ENCODE measurements at places on chromosomes 6 and 20.

- no peak for DNase-seq
Measured at GRCh38 chr6:134003542-134003951, 48.9 kb downstream of the SLC2A12 start.

DNA sequence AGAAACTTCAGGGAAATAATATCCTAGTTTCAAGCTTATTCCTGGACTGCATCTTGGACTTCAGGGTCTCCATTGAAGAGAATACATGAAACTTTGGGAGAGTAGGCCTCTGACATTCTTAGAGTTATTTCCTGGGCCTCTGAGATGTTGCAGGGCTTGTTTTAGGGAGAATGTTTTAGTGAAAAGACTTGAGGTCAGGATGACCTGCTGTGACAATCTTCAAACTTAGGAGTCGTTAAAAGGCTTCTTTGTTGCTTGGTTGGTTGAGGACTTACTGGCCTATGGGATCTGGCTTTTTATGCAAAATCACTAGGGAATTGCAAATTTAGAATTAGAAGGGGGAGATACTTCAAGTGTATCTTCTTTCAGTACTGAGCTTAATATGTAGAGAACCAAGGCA lies 613.2 kb upstream of the FLRT3 start:
- no peak for DNase-seq

DNA sequence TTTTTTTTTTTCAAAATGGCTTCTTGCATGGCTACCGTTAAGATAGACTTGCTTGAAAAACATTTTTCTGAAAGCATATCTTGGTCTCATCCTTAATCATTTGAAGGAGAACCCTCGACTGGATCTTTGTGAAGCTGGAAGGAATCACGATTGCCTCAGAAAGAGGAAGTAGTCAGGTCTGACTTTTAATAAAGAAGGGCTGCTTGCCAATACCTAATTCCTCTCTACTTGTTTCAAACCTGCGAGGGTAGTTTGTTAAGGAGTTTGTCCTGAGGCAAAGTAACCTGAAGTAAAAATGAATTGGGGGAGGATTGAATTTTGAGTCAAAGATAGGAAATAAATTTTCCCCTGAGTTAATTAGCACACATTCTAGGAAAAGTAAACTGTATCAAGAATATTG lies 288.1 kb upstream of the MAP3K7 start:
- no peak for DNase-seq

DNA sequence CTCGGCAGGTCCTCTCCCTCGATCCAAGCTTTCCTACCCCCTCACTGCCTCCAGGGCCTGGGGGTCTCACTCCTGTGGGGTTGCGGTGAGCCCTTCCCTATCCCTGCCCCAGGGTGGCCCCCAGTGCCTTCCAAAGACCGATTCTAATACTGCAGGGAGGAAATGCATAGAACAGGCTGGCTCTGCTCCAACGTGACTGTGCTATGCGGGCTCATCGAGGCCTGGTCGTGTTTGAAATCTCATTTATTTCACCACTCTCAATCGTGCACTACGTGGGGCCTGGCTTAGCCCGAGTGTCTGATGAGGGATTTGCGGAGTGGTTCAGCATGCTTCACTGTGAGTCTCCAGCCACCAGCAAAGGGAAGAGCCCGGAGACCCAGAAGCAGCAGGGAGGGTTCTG lies 60.9 kb downstream of the CDH4 start:
- no peak for DNase-seq

DNA sequence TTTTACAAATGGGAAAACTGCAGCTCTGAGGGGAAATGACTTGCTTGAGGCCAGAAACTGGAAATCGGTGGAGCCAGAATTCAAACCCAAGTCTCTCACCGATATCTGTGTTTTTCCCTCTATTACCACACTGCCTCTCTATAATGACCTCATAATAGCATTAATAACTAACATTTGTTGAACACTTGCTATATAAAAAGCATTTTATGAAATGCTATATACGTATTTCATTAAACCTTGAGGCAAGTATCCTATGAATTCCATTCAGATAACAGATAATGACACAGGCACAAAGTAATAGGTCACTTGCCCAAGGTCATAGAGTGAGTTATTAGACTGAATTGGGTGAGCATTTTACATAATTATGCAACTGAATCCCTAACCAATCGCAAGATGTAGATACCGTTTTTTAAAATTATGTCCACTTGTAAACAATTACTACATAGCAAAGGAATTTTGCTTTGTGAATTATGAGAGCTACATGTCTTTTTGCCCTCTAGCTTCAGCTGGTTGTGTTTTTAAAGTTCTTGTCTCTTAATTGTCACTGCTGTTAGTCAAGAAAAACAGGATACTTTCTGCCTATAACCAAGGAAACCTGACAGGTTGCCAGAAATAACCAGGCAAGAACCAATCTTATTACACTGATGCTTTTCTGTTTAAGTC lies 4.7 kb downstream of the DSN1 start:
- no peak for DNase-seq

DNA sequence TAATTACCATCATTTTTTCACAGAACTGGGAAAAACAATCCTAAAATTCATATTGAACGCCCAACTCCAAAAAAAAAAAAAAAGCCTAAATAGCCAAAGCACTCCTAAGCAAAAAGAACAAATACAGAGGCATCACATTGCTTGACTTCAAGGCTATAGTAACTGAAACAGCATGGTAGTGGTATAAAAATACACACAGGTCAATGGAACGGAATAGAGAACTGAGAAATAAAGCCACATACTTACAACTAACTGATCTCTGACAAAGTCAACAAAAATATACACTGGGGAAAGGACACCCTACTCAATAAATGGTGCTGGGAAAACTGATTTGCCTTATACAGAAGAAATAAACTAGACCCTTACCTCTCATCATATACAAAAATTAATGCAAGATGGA lies 89.6 kb downstream of the MRAP2 start:
- no peak for DNase-seq

- DNase-seq, result peak; percentile 68
Measured at GRCh38 chr20:22339091-22339881, 245.1 kb downstream of the FOXA2 start.

GRCh38 chr6:168239044-168239773 lies 80.4 kb downstream of the DACT2 start:
- no peak for DNase-seq

DNA sequence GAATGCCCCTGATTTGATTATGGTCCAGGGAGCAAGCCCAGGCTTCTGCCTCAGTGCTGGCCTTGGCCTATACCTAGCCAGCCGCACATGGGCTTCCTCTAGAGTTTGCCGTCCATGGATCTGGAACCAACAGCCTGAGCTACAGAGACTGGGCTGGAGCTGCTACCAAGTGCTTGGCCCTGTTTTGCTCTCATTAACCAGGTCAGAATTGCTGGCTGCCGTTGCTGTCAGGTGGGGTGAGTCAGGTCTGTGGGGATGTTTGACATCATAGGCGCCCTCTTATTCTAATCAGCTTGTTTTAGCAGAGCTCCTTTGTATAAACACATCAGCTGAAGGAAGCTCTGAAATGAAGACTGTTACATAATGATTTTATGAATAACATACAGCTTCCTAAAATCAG lies 83.1 kb upstream of the PHACTR2 start:
- no peak for DNase-seq

DNA sequence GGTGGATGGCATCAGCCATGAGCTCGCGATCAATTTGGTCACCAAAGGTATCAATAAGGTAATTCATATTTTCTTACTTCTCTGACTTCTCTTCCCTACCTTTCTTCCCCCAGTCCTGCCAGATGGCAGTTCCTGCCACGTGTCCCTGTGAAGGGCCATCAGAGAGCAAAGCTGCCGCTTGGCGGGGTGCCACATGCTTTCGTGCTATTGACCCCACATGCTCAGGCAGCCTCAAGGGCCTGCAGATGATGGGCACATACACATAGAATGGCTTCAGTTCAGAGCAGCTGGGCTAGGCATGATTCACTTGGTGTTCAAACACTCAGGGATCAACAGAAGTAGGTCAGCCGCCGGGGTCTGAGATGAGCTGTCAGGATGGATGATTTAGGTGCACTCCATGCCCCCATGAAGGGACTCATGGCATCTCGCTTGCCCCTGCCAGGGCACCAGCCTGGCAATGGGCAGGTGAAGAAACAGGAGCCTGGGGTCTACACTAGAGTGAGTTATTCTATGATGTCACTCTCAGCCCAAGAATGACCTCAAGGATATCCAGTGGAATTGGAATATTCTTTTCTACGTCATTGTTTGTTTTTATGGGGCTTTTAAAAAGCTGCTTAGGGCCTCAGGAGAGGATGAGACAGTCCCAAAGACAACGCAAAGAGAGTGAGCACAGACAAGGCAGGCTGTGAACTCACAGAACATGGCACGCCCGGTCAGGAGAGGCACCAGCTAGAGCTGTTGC lies 25.5 kb downstream of the BANF2 start:
- DNase-seq, result no peak

DNA sequence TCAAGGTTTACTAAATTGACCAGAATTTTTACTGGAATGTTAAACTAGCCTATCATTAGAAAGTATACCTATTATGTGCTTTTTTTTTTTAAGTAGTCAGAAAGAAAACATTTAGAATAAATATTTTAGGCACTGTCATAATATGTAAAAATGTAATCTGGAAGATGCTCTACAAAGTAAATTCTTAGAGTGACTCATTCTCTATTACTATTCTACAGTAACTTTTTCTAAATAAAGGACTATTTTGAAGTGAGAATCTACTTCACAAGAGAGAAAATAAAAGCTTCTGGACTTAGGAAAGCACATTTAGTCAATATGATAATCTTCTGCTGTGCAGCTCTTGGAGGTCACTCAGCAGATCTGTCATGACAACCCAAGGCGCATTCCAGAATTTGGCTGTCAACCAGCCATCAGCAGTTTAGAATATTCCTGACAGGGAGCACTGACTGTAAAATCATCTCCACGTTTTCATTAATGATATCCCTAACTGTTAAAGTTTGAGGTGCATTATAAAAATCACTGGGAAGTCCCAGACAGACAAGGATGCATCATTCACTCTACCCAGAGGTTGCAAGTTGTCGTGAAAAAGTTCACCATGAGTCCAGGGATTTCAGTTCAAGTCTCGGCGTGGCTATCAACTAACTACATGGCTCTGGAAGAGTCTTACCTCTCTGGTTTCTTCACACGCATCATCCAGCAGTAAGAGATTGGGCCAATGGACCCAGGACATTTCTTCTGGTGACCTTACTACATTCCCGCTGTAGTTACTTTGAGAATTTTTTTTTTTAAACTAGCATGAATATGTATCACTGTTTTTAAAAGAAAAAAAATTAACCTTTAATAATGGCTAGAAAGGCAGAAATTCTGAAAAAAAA lies 374.9 kb downstream of the GJA1 start:
- DNase-seq, result no peak

- DNase-seq, result no peak
Measured at GRCh38 chr20:36468149-36469000, 72.9 kb upstream of the MYL9 start.

DNA sequence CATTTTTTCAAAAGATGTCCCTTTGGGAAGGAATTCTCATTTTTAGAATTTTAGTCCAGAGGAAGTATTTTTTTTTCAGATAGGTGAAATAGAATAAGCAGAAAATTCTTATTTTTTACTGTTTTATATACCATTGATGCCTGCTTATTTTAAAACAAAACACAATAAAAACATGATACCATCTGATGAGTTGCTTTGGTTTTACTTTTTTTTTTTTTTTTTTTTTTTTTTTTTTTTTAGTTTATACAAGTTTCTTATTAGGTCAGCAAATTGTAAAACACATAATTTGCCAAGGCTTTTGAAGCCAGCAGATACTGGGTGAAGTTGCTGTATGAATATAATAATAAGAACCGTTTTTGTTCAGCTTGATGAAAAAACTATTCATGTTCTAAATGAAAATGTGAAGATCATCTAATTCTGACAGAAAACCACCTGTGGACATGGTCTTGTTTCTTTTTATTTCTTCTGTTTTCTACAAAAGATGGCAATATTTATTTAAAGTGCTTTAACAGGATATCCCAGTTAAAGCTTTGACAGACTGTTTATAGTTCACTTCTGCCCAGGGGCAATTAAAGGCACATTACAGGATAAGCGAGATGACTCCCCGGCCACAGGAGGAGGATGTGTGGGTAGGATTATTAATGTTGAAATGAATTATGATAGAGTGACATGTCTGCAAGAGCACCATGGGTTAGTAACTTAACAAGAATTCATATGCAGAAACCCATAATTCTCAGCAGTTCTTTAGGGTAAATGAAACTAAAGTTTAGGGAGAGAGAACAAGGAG lies 31.1 kb downstream of the MYB start:
- no peak for DNase-seq

DNA sequence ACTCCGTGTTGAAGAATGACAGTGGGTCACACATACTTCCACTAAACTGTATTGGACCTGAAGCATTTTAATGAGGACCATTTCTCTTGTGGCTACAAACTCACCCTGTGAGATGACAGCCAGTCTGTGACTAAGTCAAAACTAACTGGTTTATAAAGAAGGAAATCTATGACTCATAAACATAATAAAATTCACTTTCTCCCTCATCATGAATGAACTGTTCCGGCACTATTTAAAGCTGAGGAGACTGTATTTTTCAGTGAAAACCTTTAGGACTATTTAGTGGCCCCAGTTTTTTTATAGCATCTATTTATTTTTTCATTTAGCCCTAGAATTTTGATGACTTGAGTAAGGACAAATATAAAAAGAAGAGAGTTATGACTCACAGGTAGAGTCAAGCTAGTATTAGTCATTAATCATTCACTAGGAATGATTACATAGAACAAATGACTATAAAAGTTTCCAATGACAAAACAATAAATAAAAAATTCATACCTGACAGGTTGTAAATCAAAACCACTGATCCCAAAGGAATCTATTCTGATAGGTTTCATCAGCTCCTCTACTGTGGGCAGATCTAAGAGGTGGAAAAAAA lies 34.2 kb downstream of the CEP162 start:
- no peak for DNase-seq

DNA sequence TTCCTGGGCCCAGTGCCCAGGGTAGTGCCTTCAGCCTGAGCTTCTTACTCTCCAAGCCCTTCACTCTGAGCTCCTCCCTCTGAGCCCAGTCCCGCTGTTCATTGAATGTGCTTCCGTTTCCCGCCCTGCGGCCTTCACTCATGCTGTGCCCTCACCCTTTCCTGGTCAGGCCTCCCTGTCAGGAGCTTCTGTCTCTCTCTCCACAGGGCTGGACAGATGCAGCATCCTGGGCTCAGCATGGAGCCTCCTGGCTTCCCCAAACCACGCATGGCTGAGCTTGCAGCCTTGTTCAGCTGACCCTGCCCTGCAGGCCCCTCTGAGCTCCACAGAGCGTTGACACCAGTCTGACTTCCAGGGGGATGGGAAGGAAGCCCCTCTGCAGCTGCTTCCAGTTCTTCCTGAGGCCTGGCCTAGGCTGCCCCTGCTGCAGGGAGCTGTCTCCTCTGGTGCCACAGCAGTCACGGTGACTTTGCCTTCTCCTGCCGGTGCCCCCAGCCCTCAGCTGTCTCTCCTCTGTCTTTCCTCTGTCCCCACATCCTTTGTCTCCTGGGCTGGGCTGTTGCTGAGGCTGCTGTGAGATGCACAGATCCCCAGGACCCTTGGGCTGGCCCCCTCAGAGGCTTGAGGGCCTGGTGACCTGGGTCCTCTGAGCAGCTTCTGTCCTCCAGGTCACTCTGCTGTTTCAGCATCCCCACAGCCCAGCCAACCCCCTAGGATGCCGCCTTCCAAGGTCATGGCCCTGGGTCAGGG lies 7.9 kb upstream of the MYT1 start:
- DNase-seq, result no peak

Data from renal pelvis (tissue), 12 donors.